NCI-H1092 (cell line): ENCODE measurements at places on chromosomes 7 and 10.

DNA sequence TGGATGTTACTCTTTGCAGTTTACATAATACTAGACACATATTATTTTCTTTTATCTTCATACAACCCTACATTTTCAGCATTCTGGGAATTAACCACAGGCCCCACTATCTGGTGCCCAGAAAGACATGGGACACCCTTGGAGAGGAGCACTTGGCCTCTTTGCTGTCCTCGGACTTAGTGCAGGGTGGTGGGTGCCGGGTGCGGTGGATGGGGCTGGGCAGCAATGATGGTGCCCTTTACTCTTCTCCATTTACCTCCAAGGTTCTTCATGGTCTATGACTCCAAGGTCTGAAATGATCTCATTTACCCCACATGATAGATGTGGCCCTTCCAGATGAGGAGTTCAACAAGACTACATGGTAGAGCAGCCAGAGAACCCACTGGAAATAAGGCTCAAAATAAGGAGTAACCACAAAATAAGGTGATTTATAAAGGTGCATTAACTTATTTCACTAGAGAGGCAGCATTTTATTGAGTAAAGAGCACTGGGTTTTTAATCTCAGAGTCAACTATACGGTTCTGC lies 56.2 kb upstream of the IGFBP3 start:
- no peak for DNase-seq

- DNase-seq, result no peak
These were observed 69.0 kb upstream of the FAM180A start for GRCh38 chr7:135817583-135817982.

- DNase-seq, result no peak
These were observed 87.5 kb upstream of the ANLN start for GRCh38 chr7:36301914-36302771.

DNA sequence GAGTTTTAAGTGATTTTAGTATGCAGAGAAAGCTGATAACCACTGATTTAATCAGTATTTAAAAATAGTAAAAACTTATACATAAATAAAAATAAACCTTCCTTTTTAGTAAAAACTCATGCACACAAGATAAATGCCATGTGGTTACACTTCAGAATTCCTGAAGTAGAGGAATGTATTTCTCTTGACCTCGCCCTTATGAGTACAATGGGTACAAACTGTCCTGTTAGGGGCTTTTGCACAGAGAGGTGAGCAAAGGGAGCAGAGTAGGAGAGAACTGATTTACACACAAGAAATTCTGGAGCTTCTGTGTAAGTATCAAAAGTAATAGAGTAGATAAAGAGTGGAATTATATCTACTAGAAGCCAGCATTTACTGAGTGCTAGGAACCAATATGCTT lies 279.6 kb downstream of the PPP1R3A start:
- no peak for DNase-seq
